ENCODE measurements at places on chromosomes 2 and 18.

- DNase-seq: no peak
Measured at GRCh38 chr2:117981810-117982209, 32.1 kb downstream of the CCDC93 start.

GRCh38 chr2:68157002-68157401 is 686 bp upstream of the PNO1 start:
- DNase-seq: no peak

DNA sequence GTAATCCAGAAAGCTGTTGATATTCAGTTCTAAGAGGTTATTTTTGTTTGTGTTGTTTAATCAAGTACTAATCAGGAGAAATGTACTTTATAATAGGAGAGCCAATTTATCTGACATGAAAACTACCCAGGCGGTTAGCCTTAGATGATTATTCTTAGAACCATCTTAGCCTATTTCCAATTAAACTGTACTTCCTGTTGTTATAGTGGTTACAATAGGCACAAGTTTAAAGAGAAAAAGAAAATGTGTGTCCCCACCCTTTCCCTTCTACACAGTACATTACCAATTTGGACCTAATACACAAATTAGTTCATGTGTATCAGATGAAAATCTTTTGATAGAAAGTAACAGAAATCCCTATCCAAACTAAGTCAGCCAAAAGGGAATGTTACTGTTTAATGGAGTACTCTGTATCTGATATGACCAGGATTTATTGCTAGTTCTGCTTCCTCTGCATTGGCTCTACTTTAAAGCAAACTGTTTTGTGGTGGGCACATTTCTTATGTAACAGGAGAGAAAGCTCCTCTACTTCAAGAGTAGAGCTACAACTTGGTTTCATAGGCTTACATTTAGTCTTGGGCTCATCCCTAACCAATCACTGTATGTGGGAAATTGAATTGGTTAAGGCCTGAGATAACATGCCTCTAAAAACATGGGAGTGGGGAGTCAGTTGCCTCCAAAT is 217.9 kb downstream of the UBE2E3 start:
- DNase-seq: no peak

- DNase-seq: no peak
Measured at GRCh38 chr18:1191341-1191740, 286.7 kb downstream of the ADCYAP1 start.

DNA sequence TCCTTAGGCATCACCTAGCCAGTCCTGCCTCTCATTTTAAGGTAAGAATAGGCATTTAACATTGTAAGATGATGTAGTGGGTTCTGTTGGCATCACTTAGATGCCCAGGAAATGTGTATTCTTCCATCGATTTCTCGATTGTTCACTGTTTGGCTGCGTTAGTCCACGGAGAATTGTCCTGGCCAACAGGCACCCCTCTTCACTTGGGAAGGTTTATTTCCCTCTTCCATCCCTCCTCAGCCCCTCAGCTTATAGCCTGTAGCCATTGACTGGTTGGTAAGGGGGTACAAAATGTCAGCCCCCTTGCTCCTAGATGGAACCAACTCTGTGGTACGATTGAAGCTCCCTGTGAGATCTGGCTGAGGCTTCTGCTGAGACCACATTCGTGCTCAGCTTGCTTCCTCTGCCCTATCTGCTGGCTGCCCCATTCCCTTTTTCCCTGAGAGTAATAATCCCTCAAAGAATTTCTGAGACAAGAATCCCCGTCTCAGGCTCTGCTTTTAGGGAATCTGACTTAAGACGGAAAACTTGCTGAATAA is 43.4 kb downstream of the PLEKHA3 start:
- DNase-seq: no peak

GRCh38 chr2:45909677-45910191 is 258.3 kb downstream of the PRKCE start:
- no peak for DNase-seq

- DNase-seq: no peak
Measured at GRCh38 chr2:65436824-65437221, 4.4 kb upstream of the SPRED2 start.

DNA sequence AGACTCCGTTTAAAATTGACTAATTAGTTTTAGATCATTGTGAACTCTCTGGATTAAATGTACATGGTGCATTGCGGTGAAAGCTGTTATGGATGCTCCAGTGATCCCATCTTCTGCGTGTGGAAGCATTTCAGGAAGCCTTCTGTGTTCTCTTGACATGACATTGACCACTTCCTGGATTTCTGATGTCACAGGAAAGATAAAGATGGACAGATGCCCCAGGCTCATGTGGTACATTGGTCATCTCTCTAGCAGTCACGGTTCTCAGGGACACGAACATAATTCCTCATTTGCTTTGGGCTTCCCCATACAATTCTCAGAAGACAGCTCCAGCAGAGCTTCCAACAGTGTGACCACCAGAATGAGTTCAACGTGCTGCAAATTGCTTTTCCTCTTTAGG is 26.9 kb downstream of the AGAP1 start:
- no peak for DNase-seq

DNA sequence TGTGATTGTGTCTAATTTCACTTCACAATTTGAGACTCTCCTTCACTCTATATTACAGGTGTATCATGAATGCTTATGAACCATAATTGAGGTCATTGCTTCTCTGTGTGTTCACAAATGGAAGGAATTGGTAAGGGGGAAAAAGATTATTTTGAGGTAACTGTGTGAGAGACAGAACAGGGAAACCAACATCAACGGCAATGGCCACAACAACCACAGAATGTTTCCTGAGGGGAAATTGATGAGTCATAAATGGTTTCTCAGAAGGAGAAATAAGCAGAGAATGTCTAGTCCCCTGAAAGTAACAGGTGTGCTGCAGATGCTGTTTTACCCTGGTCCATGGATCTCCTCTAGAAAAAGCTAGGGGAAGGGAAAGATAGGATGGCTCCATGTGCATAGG is 361.2 kb upstream of the GALNT5 start:
- no peak for DNase-seq

DNA sequence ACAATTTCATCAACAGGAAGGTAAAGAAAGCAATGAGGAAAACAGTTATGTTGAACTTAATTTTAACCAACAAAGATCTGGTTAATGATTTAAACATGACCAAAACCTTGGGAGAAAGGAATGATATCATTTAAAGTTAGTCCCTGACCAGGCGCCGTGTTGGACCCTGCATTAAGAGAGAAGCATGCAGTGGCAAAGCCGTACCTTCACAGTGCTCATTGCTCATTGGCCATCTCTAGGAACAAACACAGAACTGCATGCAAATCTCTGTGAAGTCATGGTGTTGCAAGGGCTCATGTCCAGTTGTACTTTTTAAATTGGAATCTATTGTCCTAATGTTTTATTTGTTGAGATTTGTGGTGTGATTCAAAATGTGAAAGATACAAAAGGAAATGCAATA is 12.0 kb upstream of the SRBD1 start:
- no peak for DNase-seq

- no peak for DNase-seq
Measured at GRCh38 chr2:128272601-128273468, 45.8 kb downstream of the HS6ST1 start.

GRCh38 chr2:1681323-1682180 is 62.8 kb downstream of the PXDN start:
- no peak for DNase-seq

- no peak for DNase-seq
Measured at GRCh38 chr18:7224198-7224597, 6.7 kb upstream of the LRRC30 start.
